ENCODE measurements at places on chromosomes 5 and 9.

GRCh38 chr5:126449751-126450271 lies 26.6 kb downstream of the GRAMD2B start:
- peak; percentile 77 for DNase-seq

DNA sequence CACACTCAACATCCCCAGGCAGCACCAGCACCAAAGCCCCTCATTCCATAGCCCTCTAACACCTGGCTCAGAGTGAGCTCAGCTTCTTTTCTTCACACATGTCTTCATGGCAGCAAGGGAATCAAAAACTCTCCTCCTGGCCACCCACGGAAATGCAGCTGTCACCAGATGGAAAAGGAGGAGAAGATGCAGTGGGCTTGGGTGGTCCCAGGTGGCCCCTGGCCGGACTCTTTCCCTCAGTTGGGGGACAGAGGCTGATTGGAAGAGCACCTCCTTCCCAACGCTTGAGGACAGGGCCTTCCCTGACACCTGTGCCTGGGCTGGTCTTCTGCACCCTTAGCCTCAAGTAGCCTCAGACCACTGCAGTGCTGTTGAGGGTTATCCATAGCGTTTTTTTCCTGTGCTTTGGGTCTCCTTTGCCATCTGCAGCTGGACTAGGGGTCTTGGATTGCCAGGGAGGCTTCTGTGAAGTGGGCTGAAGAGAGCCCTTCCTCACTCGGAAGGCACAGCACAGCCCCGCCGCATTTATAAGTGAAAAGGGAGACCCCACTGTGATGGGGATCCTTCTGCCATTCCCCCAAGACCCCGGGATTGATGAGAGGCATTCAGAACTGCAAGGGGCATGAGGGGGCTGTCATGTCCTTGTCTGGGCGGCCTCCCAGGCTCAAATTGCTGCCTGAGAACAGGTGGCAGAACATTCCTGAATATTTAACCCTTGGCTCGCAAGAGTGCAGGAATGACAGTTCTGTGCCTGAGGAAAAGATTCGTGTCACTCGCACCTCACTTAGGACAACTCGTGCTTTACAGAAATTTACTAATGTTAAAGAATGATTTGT lies 200.0 kb downstream of the AUH start:
- DNase-seq = no peak

DNA sequence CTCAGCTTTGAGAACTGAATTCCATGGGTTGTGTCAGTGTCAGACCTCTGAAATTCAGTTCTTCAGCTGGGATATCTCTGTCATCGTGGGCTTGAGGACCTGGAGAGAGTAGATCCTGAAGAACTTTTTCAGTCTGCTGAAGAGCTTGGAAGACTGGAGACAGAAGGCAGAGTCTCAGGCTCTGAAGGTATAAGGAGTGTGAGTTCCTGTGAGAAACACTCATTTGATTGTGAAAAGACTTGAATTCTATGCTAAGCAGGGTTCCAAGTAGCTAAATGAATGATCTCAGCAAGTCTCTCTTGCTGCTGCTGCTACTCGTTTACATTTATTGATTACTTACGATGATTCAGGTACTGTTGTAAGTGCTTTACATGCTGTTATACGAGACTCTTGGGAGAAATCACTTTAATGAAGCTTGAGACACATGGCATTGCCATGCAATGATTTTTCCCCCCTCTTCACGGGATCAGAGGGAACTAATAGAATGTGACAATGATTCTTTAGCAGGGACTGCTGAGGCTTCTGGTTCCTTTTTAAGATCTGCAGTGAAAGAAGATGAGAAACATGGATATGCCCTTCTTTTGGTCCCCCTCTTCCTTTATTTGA lies 63.8 kb downstream of the PTTG1 start:
- DNase-seq = no peak

DNA sequence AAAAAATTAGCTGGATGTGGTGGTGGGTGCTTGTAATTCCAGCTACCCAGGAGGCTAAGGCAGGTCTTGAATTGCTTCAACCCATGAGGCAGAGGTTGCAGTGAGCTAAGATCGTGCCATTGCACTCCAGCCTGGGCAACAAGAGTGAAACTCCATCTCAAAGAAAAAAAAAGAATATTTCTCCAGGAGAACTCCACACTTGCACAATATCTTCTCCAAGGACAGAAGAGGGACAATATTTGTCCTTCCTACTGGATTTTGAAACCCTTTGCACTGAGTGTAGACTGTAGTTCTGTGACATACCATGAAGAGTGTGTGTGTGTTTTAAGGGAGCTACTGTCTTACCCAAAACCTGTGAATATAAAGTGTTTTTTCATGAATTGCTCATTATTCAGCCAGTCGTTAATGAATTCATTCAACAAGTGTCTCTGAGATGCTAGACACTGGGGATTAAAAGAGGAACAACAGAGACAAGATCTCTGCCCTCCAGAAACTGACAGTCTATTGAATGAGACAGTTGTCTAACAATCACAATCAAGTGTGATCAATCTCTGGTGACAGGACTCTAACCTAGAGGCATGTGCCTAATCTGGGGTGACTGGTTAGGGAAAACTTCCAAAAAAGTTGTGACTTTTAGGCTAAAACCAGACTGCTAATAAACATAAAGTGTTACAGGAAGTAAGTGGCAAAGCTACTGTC lies 9.8 kb upstream of the UBE2D2 start:
- DNase-seq = no peak

- DNase-seq = no peak
Measured at GRCh38 chr5:624951-625230, 12.8 kb downstream of the CEP72 start.

DNA sequence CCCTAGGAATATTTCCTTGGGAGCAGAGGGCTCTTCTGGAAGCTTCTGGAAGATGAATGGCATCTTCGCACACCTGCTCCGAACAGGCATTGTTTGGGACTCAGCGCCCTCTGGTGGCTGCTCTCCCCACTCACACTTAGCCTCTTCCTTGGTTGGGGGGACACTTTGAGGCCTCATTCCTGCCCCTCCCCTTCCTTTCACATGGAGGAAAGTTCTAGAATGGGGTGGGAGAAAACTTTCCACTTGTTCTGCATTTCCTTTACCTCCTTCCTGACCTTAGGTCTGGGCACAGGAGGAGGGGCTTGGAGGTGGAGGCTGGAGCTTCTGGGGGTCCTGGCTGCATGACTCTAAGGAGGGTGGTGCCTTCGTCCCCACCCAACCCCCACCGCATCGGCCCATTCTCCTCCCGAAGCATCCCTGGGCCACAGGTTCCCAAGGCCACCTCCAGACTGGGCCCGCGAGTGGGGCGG lies 19.3 kb upstream of the SMIM32 start:
- peak; percentile 48 for DNase-seq

DNA sequence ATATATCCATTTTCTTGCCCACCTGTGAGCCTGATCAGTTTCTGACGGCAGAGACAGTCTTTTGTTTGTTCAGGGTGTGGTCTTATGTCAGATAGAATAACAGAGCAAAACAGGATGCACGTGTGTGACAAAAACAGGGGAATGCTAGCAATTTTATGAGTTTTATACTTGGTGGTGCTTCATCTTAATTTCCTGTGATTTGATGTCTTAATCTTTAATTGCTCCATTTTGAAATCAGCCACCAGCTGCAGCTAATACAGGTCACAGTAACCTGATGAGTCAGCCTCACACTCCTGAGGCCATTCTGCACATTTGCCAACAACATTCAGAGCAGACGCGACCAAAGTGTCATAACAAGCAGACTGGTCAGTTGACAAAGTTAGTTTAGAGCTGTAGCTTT lies 42.3 kb upstream of the JMY start:
- DNase-seq = peak; percentile 16

- peak; percentile 61 for DNase-seq
Measured at GRCh38 chr9:95773053-95773418, 102.5 kb upstream of the ERCC6L2 start.

DNA sequence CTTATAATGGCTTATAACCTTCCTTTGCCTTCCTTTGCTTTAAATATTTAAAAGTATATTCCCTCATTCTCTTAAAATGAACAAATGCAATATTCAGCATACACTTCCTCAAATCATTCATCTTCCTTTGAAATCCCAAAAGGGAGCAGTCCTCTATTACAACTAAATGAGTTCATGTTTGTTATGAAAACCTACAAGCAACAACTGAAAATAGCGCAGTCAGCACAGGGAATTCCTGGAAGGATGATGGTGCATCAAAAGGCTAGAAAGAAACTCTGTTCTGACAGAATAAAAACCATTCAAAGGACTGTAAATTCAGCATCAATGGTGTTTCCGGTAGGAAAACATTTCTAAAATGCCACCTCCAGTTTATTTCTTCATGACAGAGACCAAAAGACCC lies 3.3 kb downstream of the NR6A1 start:
- no peak for DNase-seq

GRCh38 chr5:136729901-136730355 lies 364.6 kb upstream of the TRPC7 start:
- DNase-seq = peak; percentile 72

DNA sequence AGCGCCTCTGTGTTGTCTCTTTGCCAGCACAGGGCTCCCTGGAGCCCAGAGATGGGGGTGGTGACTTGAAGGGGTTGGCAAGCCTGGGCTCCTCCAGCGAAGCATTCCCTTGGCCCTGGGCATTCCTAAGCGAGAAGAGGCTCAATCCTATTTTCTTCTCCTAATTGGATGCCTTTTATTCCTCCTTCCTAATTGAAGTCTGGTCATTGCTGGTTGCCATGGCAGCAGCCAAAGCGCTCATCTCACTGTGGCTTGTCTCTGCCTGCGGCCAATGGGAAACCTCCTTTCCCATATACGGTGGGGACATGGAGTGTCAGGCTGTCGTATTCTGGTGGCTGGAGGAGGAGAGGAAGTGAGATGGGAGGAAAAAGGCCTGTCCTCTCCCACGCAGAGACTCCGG lies 52.3 kb upstream of the RARS1 start:
- DNase-seq = no peak
